IPS DF 19.7 (cell line): ENCODE measurements at places on chromosomes 2 and 18.

DNA sequence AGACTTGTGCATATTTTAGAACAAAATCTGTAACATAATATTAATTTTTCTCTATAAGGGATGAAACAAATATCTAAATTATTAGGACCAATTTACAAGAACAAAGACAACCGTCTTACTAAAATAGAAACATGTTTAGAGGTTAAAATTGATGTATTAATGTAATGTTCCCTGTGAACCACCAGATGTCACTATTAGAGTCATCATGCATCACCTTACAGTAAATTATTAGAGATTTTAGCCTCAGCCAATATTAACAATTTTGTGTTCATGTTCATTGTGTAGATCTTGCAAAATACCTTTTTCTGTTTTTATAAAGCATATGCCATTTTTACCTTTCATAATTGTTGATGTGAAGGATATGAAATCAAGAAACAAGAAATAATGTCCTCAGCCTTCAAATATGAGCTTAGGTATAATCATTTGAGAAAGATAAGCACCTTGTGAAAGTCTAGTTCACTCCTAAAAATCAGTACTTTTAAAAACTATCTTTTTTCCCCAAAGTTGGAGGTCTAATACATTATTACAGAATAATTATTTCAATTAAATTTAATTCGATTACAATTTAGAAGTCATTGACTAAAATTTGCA lies 344.3 kb upstream of the KCNH7 start:
- no peak for DNase-seq

GRCh38 chr2:180334514-180334913 lies 327.4 kb upstream of the CWC22 start:
- no peak for DNase-seq

DNA sequence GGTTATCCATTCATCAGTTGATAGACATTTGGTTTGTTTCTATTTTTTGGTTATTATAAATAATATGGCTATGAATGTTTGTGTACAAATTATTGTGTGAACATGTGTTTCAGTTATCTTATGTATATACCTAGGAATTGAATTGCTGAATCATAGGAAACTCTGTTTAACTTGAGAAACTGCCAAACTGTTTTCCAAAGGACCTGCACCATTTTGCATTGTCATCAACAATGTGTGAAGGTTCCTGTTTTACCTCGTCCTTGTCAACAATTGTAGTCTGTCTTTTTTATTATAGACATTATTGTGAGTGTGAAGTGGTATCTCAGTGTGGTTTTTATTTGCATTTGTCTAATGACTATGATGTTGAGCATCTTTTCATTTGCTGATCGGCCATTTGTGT lies 17.1 kb downstream of the PDK1 start:
- DNase-seq: no peak

GRCh38 chr2:65072181-65072970 lies 16.2 kb downstream of the CEP68 start:
- DNase-seq: no peak

- no peak for DNase-seq
Measured at GRCh38 chr18:42657551-42657950, 457.9 kb downstream of the RIT2 start.

GRCh38 chr2:41806286-41806685 lies 241.5 kb upstream of the PKDCC start:
- no peak for DNase-seq

- DNase-seq: no peak
Measured at GRCh38 chr18:66124394-66124793, 373.6 kb downstream of the CDH7 start.

GRCh38 chr2:231482806-231483391 lies 18.6 kb upstream of the NCL start:
- DNase-seq: no peak

- DNase-seq: no peak
Measured at GRCh38 chr2:105338020-105338385, 663 bp downstream of the C2orf49 start.

DNA sequence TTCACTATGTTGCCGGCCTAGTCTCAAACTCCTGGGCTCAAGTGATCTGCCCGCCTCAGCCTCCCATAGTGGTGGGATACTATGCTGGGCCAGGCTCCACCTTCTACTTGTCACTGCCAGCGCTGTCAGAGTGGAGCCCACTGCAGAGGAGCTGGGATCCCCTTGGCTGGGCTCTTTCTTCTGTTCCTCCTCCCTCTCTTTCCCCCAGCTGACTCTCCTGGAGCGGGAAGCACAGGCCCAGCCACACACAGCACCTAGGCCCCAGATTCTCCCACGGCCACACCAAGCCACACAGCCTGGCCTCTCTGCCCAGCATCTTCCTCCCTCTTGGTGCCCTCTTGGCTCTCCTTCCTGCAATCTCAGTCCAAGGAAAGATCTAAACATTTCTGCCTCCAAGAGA lies 3.7 kb upstream of the GAREM2 start:
- DNase-seq: no peak

- DNase-seq: no peak
Measured at GRCh38 chr2:31505111-31505510, 75.6 kb downstream of the SRD5A2 start.

DNA sequence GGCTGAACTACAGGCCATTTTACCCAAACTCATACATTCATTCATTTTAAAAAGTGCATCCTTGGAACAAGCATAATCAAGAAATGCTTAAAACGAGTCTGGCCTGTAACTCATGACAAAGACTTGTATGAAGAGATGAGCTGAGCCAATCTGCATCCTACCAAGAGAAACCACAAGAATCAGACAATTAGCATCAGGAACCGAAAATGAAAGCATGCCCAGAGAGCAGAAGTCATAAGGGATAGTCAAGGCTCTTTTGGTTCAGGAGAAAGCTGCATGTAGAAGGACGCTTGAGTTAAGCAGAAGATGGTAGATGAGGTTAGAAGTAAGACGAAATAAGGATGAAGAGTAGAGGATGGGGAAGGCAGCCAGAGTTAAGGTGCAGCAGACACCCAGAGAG lies 137.0 kb upstream of the CTNNA2 start:
- no peak for DNase-seq

GRCh38 chr2:98912221-98912851 lies 23.7 kb downstream of the CRACDL start:
- no peak for DNase-seq

DNA sequence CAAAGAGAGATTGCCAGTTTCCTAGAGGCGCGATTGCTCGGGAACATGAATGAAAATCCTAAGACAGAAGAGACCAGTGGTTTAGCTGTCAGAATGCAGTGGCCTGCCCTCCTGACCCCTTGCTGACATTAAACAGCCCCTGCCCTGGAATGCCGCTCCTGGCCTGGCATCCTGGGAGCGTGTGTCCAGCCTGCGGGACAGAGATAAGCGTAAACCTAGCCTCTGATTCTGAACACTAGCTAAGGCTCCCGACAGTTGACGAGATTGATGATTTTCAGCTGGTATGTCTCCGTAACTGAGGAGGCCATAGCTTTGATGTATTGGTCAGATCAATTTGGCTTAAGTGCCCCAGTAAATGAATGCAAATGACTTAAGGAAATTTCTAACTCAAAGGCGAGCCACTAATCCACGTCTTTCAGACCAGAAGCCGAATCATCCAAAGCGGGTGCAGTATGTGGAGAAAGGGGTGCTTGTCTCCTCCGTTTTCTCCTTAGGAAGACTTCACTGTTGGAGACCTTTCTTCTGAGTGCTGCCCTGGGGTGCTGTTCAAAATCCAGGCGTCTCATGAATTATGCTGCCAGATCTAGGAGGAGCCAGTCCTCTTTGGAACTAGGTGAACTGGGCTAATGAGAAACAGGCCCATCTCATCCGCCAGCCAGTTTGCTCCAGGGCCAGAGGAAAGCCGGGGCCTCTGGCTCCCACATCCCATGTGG lies 142.5 kb upstream of the L3MBTL4 start:
- no peak for DNase-seq

DNA sequence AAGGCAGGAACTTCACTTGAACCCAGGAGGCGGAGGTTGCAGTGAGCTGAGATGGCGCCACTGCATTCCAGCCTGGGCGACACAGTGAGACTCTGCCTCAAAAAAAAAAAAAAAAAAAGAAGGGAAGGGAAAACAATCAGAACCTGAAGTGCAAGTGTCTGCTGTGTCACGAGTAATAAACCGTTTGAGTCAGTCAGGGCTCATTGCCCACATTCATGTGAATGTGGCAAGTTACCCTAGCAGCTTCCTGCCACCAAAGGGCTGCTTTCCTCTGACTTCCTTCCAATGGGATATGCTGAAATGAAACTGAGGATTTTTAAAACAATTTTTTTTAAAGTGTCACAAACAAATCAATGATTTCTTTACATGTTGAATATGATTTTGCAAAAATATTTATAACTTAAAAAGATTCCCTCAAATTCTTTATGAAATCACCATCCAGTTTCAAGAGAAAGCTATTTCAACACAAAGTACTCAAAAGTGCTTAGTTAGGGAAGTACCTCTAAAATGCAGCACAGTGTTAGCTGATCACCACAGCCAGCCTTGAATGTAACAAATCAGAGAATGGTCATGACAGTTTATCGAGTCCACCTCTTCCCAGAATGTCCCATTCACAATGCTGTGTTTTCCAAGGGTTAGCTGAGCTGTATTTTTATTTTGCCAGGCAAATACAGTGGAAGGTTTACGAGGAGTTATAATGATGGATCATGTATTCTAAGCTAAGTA lies 36.4 kb downstream of the WDSUB1 start:
- DNase-seq: no peak

DNA sequence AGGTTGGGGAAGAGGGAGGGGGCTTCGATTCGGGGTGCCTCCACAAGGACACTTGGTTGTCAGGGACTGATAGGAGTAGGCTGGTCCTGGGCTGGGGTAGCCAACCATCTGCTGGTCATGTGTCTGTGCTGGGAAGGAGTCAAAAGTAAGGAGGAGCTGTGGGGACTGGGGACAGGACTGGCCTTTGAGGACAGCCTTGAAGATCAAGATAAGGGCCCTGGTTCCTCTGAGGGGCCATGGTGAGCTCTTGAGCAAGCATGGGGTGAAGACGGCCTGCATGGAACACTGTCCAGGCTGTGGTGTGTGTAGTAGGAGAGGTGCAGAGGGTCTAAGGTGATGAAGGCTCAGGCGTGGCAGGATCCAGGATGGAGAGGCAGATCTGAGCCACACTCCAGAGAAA lies 1.7 kb downstream of the CYP27A1 start:
- no peak for DNase-seq

DNA sequence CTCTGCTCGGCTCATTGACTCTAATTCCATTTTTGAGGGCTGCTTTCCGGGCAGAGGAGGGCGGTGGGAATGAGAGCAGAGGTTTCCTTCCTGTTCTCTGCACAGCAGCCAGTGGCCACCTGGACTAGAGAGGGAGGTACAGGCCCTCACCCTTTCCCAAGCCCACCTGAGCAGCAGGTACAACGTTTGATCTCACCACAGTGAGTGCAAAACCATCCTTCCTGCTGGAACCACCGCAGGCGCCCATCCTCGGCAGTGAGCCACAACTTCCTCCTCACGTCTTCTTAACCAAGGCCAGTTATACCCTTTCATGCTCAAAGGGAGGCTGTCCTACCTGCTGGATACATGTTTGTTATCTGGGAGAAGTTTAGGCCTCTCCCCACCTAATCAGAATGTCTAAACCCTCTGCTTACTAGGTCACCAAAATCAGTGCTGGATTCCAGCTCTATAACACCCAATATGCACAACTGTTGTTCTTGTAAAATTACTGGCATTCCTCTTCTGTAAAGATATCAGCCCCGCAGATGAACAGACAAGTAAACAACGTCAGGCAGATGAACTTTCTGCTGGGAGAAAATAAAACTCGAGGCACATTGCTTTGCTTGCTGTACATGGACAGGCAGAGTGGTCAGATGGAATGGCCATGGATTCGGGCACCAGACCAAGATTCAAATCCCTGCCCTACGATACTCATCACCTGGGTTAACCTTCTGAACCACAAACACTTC lies 191.4 kb downstream of the SH3RF3 start:
- no peak for DNase-seq

DNA sequence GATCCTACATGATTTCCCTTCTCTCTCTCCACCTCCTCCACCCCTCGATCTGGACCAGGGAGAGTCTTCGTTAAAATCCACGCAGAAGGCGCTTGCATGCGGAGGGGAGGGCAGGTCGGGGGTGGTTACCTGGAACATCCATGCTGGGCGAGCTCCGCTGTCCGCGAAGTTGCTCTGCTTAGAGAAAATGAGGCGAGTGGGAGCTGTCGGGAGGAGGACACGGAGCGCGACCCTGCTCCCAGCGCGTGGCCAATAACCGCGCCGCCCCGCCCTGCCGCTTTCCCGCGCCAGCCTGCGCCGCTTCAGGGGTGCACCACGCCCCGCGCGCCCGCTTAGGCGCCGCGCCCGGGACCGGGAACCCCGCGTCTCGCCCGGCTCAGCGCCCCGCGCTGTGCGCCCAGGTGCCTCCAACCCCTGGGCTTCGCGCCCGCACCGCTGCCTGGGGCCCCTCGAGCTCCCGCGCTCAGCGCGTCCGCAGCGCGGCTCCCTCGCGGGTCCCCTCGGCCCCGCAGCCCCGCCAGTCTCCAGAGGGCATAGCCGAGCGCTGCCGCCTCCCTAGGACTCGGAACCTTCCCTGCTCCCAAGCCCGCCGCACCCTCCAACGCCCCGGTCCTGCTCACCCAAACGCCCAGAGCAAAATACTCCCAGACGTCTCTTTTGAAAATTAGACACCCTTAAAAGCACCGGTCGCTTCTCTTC lies 636 bp downstream of the CBLN2 start:
- no peak for DNase-seq

DNA sequence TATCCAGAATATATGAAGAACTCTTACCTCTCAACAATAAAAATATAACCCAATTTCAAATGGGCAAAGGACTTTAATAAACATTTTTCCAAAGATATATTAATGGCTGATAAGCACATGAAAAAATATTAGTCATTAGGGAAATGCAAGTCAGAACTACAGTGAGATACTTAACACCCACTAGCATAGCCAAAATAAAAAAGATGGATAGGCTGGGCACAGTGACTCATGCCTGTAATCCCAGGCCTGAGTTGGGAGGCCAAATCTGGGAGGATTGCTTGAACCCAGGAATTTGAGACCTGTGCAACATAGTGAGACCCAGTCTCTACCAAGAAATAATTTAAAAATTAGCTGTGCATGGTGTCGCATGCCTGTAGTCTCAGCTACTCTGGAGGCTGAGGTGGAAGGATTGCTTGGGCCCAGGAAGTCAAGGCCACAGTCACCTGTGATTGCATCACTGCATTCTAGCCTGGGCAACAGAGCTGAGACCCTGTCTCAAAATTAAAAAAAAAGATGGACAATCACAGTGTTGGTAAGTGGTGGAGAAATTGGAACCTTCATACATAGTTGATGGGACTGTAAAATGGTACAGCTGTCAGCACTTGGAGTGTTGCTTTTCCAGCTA lies 25.1 kb downstream of the MARCHF7 start:
- no peak for DNase-seq

DNA sequence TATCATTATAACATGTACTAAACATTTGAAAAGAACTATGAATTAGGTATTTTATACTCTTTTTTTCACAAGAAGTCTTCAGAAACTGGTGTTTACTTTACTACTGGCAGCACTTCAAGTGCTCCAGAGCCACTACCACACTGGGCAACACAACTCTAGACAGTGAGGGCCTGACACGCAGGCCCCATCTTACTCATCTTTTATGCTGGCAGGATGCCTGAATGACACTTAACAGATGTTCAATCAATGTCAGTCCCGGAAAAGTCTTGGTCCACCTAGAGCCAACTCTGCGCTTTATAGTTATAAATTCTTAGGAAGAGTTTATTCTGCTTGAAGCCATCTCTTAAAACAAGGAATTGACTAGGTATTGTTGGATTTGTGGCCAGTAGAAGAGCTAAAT lies 8.7 kb upstream of the WIPF1 start:
- no peak for DNase-seq
